Neuronal stem cell (in vitro differentiated cells): ENCODE measurements at places on chromosomes 12 and 14.

- no peak for DNase-seq
These were observed 62.7 kb downstream of the TTLL5 start for GRCh38 chr14:75723716-75724115.

DNA sequence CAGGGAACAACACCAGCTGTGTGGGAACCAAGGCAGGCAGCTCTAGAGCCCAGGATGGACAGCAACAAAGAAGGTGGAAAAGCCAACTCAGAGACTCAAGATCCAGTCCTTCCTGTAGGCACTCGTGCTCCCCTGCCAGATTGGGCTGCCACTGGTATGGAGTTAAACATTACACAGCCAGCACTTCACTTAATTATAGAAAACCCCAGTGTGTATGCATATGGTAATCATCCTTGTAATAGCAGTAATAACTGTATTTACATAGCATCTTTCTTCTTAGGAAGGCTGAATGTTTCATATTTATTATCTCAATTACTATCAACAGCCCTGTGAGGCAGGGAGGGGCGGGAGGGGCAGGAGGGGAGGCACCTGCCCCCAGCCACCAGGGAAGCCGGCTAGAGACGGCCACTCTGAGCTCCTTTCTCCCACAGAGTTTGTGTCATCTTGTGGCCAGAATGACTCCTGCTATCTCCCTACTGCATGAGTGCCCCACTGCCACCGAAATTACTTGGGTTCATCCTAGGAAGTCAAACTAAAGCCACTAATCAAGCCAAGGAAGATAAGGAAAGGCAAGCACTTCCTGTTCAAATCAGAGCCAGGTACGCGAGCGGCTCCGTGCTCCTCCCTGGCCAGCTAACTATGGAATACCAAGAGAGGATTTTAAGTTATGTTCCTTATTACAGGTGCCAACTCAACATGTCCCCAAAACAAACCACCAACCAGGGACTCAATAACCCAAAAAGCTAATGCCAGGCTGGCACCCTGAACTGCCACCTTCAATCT, 15.7 kb upstream of the RAB35 start:
- no peak for DNase-seq

- no peak for DNase-seq
These were observed 29.0 kb upstream of the SMOC1 start for GRCh38 chr14:69850086-69850735.

- DNase-seq, result peak; percentile 86
These were observed at the start of gene CCDC184 for GRCh38 chr12:48183091-48183875. CCDC184 (plus strand) TSS chr12:48183644; CDS start chr12:48184123, 479 bp downstream.

- DNase-seq, result no peak
These were observed 2.5 kb downstream of the LACRT start for GRCh38 chr12:54631988-54632728.

DNA sequence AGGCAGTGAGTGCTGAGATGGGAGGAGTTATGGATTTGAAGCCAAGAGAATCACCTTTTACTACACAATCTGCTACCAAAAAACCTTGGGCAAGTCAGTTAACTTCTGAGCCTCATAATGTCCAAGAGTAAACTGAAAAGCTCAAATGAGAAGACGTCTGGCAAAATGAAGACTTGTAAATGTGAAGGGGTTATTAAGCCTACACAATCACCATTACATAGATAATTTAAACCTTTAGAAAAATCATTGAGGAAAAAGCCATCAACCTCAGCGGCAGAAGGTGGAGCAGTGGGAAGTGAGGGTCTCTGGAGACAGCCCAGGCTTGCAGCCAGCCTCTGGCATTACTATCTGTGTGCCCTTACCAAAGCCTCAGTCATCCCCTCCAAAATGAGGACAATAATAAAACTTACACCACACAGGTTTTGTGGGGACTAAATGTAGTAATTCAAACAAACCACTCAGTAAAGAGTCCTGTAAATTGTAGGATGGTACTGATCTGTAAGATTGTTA, 50.5 kb upstream of the CCDC175 start:
- DNase-seq, result no peak

DNA sequence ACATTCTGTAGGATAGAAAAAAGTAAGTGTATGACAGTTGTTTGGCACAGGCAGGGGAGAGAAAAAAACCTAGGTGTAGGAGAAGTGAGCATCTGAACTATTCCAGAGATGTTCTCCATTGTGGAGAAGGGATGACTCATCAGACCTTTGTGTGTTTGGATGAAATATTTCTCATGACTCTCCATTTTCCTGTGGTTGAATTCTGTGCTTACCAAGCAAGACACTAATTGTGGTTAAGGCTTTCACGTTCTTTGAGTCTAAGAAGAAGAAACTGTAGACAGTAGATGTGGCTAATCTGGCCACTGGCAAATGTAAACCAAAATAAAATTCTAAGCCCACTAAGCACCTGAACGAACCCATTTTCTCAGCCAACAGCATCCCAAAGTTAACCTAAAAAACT, 107.9 kb upstream of the GZMB start:
- no peak for DNase-seq

- no peak for DNase-seq
These were observed 317.5 kb upstream of the OR4E1 start for GRCh38 chr14:21991130-21991529.

DNA sequence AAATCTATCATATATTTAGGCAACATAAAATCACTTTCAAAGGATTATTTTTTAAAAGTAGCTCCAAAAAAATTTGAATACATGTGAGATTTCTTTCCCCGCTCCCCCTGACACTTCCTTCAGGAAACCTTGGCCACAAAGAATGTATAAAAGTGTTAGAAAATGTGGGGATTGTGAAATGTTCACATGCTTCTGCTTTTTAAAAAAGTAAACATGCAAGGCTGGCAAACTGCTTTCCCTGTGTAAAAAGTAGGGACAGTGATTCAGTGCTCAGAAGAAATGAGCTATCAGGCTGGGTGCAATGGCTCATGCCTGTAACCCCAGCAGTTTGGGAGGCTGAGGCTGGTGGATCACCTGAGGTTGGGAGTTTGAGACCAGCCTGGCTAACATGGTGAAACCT, 26.6 kb downstream of the MBIP start:
- DNase-seq, result no peak

DNA sequence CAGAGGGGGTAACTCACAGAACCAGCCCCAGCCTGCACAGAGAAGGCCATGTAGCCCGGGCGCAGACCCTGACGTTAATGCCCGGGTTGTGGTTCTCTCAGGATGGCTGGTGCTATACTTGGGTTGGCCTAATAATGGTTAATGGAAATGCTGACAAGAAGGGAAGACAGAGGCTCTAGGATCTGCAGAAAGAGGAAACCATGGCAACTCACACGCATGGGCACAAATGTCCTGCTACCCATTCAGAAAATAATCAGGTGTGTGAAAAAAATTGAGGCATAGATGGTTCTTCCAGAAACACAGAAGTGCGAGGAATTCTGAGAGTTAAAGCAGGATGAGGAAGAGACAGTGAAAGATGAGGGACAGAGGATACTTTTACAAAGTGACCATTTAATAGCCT, 33.8 kb downstream of the APPL2 start:
- DNase-seq, result no peak

DNA sequence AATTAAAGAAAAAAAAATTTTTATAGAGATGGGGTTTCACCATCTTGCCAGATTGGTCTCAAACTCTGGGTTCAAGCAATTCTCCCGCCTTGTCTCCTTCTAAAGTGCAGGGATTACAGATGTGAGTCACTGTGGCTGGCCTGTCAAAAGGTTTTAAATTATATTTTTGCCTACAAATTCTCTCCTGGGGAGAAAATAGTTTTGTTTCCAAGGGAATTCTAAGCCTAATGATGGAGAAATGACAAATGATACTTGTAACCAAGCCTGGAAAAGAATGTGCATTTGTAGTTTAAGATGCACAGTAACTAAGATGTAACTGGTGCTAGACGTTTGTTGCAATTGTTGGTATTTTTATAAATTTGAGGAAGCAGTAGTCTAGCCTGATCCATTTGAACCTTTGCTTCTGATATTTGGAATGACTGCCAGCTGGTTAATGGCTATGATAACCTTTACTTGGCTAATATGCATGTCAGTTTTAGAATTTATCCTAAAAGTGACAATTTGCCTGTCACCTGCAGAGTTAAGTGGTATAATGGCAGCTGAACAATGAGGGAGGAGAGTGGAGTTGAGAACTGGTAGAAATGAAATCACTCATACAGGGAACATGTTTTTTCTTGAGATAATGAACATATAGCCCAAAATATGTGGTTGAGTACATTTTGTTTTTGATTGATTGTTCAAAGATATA, 148.0 kb downstream of the FUT8 start:
- no peak for DNase-seq
